ENCODE measurements at places on chromosomes 5 and 9.

DNA sequence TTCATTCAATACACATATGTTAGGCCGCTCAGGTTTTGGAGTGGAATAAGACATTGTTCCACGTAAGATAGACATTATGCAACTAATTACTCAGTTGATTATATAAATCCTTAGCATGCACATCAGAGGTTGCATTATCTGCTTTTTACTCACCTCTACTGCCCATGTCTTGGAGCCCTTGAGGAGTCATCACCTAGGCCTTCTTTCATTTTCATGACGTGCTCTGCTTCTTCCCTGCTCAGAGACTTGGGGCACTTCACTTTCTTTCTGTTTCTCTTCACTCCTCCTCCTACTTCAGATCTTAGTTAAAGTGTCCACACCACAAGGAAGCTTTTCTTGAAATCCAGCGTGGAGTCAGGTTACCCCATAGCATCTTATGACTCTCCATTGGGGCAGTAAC lies 241.1 kb downstream of the TLR4 start:
- DNase-seq, result no peak

DNA sequence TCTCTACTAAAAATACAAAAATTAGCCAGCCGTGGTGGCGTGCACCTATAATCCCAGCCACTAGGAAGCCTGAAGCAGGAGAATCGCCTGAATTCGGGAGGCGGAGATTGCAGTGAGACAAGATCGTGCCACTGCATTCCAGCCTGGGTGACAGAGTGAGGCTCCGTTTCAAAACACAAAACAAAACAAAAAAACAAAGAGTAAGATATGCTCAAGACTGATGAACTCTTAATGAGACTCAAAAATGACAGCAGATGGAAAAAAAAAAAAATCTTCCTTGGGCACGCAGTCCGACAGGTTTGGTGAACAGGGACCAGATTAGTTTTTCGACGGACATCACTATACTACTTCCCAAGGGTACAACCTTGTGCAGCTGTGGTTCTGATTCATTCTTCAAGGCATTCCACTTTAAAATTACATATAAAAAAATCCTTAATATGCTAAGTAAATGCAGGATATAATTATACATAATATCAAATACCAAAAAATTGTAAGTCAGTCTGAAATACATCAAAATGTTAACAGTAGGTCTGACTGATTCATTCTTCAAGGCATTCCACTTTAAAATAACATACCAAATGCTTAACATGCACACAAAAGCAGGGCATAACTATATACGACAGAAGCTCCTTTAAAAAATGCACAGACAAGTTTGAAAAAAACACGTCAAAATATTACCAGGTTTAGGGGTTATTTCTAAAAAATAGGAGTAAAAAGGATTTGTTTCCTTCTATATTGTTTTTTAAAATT lies 12.3 kb downstream of the PSIP1 start:
- no peak for DNase-seq

DNA sequence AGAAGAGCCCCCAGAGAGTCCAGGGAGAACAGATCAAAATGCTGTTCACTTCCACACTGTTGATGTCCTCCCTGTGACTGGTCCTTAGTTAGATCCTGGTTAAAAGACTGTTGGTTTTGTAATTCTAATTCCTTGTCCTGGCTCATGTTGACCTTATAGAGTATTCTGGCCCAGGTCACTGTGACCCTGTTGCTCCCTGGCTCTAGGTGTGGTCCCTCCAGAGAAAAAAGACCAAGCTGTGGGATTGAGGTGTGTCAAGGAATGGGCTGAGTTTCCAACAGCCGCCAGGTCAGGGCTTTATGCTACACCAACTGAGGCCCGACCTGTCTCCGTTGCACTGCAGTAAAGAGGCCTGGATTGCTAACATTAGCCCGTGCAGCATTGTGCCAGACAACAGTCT lies 241.0 kb upstream of the MSX2 start:
- no peak for DNase-seq

- DNase-seq, result no peak
Observed at GRCh38 chr5:111398013-111398412, 114.3 kb downstream of the STARD4 start.

- DNase-seq, result no peak
Observed at GRCh38 chr5:155953335-155953734, 373.6 kb upstream of the SGCD start.

GRCh38 chr9:13395156-13395555 lies 115.7 kb upstream of the MPDZ start:
- no peak for DNase-seq

DNA sequence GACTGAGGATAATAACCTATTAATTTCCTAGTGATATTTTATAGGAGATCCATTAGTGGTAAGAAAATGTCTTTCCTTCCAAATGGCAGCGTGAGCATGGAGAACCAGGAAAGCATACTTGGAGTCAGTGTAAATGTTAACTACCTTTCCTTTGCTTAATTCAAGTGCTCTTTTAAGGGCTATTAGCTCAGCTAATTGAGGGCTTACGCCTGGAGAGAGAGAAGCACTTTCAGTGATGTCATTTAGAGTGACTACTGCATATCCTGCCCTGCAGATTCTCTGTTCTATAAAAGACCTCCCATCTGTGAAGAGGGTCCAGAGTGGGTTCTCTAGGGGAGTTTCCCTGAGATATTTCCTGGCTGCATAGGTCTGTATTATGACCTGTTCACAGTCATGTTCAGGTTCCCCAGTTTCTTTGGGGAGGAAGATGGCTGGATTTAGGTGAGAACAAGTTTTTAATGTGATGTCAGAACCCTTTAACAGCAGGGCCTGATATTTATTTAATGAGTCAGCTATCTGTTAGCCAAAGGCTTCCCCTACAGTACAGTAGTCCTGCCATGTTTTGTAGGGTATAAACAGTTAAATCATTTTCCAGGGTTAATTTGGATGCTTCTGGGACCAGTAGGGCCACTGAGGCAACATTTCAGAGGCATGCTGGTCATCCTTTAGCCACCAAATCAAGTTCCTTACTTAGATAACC lies 89.6 kb downstream of the TRIM36 start:
- no peak for DNase-seq

DNA sequence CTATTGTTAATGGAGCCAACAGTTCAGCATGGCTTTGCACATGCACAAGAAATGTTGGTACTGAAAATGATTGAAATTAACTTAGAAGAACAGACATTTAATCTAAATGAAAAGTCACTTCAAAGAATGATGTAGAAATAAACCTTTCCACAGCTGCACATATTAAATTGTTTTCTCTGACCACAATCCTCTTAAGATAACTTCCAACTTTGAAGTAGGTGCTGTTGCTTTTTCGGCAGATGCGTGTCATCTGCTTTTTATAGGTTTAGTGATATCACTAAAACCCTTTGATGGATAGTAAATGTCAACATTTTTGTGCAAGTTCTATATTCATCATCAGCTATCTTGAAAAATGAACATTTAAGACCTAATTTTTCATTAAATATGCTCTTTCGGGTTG lies 25.3 kb upstream of the SLC1A3 start:
- no peak for DNase-seq

- DNase-seq, result no peak
Observed at GRCh38 chr5:168353216-168353957, 61.9 kb downstream of the WWC1 start.

DNA sequence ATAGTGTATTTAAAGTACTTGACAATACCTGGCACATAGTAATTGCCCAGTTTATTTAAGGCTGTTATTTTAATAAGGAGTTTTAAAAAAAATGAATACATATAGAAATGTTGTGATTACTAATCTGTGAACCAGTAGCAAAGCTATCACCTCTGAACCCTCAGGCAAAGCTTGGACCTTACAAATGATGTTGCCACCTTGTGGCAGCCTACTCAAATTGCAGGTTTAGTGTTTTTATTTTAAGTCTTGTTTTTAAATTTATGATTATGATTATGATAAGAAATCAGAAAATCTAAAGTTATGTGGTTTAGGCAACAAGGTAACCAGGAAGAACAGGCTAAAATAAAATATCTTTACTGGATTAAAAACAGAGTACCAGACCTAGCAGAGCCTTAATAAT lies 35.8 kb downstream of the PPARGC1B start:
- DNase-seq, result no peak

DNA sequence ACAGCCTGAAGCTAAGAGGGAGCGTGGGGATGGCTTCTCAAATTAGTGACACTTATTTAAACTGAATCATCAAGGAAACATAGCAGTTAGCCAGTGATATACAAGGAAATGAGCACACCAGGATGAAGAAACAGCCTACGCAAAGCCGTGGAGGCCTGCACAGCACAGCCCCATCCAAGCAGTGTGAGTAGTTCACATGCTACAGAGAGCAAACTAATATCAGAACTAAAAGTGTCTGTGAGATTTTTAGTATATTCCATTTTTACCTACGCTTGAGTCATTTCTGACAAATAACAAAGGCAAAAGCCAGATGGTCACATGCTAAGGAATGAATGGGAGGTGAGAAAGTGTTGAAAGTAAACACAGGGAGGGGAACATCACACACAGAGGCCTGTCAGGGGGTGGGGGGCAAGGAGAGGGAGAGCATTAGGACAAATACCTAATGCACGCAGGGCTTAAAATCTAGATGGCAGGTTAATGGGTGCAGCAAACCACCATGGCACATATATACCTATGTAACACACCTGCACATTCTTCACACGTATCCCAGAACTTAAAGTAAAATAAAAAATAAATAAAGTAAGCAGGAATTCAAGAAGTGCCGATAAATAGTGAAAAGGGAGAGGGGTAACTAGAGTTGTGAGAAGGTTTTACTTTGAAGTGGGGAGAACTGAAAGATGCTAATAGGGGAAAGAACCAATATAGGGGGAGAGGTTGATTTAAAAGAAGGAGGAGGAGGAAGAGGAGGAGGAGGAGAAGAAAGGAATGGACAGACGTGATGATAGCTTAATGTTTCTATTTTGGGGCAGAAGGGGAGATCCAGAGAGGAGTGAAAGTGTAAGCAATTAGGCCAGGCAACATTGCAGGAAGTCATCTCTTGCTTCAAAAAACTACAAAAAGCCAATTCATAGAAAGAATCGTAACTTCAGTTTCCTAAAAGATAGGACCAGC lies 100.9 kb upstream of the PTGER4 start:
- peak; percentile 67 for DNase-seq

DNA sequence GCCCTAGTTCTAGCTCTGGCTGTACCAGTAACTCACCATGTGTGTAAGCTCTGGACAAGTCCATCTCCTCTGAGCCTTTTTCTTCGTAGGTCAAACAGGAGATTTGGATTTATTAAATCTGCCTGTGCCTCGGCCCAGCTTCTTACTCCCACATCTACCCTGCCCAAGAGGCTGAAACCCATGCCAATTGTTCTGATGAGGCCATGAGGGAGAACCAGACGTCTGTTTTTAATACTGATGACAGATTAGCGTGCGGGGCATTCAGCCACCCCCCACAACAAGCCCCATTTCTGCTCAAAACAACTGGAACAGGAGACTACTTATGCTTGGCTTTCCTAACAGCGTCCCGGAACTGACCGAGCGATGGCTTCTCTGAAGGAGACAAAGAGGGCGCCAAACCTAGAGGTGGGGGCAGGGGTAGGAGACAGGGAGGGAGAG lies 81.2 kb upstream of the TRIM32 start:
- DNase-seq, result no peak

DNA sequence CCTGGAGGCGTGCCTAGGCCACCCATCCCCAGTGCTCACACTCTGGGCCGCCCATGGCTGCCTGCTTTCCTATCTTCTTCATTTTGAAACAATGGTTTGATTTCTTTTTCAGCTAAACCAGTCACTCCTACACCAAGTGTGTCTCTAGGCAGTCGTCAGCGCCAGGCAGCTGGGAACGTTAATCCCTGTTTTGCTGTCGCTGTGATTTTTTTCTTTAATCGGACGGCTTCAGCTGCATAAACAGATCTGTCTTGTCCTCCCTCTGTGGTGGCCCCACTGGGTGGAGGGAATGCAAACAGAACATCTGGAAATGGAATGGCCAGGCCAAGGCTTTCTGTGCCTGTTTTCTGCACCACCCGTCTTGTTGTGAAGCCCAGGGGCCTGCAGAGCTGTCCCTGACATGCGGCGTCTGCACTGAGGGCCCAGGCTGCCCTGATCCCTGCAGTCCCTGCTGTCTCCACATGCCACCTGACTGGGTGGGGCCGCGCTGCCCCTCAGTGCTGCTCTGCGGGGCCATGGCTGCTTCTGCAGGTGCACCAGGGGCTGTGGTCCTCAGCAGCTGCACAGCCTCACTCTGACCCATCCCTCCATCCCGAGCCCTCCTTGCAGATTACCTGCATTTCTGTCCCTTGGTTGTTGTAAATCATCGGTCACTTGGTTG lies 51.5 kb downstream of the WNK2 start:
- no peak for DNase-seq

DNA sequence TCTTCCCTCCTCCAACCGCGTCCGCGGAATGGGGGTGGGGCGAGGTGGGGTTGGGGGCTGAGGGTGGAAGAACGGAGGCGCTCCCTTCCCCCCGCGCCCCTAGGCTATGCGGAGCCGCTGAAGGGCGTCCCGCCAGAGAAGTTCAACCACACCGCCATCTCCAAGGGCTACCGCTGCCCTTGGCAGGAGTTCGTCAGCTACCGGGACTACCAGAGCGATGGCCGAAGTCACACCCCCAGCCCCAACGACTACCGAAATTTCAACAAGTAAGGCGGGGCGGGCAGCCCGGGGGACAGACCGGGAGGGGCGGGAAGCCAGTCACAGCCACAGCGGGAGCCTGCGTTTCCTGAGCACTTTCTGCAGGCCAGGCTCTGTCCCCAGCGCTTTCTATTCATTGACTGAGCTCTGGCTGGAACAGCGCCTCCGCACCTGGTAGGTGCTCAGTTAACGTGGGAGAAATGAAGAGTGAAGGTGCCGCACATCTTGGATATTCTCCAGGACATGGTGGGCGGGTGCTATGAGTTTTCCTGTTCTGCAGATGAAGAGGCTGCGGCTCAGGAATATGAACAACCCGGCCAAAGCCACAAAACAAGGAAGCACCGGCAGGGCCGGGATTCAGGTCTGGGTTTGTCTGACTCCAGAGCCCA lies 11.3 kb downstream of the MYOZ3 start:
- DNase-seq, result peak; percentile 47

- no peak for DNase-seq
Observed at GRCh38 chr5:113278976-113279375, 155.8 kb downstream of the TSSK1B start.

DNA sequence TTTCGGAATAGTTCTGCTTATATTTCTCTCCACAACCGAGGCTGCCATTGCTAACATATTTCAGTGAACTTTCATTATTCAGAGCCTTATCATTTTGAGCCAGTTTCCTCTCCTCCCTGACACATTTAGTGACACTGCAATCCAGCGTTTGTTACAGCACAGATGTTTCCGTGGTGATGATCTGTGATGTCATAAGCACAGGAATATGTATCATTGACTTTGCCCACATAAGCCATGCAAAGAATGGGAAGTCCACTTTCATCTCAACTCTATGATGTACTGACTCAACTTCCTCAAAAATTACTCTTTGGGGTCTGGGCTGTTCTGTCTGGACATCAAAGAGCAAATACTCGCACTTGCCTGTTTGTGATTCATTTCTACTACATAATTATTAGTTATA lies 291.8 kb downstream of the EBF1 start:
- DNase-seq, result no peak

- DNase-seq, result no peak
Observed at GRCh38 chr5:154084062-154084639, 45.4 kb downstream of the MFAP3 start.

DNA sequence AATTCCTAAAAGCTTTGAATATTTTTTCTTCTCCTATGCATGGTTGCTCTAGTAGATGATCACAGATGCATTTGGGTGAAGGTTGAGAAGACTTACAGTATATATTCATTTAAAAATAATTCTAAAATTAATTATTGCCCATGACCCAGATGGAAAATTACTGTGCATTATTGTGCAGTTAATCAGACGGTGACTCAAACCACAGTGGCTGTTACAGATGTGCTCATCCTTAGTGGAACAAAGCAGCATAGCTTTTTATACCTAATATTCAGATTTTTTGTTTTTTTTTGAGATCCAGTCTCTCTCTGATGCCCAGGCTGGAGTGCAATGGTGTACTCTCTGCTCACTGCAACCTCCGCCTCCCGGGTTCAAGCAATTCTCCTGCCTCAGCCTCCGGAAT lies 10.7 kb downstream of the OR2V1 start:
- no peak for DNase-seq
